ENCODE measurements at places on chromosomes 7 and 10.

- DNase-seq = no peak
Measured at GRCh38 chr7:17118412-17118811, 180.0 kb upstream of the AHR start.

- DNase-seq = no peak
Measured at GRCh38 chr10:62063795-62064472, 162.4 kb downstream of the ARID5B start.

- DNase-seq = no peak
Measured at GRCh38 chr7:138235207-138235606, 158.9 kb downstream of the AKR1D1 start.

DNA sequence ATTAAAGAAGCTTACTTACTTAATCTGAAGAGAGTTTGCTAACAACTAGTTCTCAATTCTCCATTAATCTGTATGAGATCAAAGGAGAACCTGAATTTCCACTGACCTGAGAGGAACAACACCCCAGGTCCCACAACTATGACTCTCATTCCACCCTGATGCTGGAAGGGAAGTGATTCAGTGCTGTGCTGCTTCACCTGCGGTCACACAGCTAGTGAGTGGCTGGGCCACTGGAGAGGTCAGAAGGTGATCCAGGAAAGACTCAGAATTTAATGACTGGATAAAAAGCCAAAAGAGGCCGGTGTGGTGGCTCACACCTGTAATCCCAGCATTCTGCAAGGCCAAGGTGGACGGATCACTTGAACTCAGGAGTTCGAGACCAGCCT is 23.6 kb downstream of the SORBS1 start:
- no peak for DNase-seq

DNA sequence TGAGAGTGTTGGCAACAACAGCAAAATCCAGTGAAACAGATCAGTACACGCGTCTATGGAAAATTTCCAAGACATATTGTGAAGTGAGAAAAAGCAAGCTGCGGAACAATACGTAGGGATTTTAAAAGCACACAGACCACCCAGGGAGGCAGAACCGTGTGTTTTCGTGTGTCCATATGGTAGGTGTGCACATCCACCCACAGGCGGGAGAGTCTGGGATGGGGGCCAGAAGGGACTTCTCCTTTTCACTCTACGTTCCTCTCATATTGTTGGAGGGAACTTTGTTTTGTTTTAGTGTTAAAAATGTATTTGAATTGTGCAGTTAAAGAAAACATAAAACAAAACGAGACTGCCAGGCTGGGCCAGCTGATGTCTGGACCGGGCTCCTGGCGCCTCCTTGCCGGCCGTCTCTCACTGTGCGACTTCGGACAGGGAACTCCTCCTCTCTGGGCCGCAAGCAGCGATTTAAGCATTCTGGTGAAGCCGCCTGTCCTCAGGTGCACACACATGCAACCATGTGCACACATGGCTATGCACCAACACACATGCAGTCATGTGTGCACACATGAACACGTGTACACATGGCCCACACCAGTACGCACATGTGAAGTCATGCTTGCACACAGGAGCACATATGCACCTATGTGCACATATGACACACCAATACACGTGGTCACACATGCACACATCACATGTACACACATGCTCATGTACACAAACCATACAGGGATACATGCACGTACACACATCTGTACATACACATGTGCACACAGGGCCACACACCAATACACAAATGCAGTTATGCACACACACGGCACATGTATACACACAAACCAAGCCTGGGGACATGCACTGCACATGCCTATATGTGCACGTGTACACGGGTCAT is 141.1 kb downstream of the ELFN1 start:
- DNase-seq = no peak

DNA sequence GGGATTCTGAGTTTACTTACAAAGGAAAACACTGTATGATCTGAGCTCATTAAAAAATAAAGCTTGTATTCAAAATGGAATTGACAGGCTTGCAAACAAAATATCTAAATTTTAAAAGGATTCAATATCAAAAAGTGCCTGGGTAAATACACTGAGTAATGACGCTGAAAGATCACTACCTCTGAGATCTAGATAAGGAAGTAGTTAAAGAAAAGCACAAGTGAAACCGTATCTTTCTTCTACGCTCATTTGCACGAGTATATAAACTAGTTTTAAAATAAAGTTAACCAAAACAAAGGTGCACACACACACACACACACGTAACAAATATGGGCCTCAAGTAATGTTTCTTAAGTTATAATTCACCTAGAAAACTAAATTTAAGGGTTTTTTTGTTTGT is 93.4 kb downstream of the SNX13 start:
- DNase-seq = no peak

DNA sequence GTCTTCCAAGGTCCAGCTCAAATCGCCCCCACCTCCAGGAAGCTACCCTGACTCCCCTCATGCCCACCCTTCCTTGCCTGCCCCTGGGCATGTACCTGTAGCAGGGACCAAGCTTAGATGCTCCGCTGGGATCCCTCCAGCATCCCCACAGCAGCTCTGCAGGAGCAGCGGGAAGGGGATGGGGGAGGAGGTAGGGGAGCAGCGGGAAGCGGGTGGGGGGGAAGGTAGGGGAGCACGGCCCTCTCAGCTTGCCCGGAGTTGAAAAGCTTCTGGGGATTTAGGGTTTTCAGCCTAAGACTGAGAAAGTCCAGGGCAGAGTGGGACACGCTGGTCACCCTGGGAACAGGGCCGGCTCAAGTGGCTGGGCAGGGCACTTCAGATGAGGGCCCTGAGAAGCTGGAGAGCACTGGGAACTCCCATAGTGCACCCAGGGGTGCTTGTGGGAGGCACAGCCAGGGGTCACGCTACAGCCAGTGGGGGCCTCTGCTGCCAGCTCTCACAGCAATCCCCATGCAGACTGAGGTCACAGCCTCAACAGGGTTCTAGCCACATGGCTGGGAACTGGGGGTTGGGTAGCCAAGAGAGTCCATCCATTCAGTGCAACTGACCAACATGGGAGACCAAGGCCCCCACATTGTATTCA is 13.4 kb downstream of the WDR86 start:
- no peak for DNase-seq

GRCh38 chr7:88355011-88355410 is 48.3 kb upstream of the STEAP4 start:
- DNase-seq = no peak

DNA sequence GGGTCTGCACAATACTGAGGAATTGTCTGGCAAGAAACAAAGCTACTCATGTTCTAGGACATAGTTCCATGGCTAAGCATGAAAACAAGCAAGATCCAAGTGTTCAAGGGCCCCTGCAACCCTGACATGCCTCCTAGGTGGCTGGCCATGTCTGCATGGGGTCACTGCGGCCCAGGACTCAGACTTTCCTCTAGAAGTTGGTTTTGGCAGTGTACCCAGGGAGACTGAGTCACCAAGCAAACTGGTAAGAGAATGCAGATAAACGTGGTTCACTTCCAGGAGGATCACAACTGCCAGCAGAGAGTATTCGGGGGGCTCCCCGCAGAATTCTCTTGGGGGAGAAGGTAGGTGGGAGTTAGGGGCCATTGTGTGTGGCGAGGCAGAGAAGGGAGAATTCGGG is 7.4 kb upstream of the PFKFB3 start:
- DNase-seq = no peak

DNA sequence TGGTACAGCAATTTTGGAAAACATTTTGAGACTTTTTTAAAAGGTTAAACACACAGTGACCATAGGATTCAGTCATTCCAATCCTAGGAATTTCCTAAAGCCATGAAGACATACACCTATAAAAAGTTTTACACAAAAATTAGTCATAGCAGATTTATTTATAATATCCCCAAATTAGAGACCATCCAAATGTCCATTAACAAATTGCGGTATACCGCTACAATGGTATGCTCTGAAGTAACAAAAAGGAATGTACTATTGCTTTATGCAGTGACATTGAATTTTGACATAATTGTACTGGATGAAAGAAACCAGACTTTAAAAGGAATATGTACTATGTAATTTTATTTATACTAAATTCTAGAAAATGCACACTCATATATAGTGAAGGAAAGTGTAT is 362.8 kb downstream of the HGF start:
- DNase-seq = no peak

DNA sequence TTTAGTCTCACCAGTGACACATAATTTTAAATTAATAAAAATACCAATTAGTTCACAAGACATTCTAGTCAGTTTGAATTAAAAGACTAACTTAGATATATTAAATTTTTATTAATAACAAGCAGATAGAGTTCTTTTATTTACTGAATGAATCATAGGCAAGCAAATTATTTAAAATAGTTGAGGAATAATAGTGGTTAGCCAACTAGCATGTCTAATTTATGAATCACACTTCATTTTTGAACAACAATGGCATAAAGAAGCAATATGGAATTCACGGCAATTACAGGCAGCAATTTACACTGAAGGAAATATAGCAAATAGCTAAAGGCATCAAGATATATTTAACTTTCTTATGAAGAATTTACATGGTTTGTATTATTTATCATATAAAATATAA is 187.0 kb upstream of the SLC26A5 start:
- no peak for DNase-seq

DNA sequence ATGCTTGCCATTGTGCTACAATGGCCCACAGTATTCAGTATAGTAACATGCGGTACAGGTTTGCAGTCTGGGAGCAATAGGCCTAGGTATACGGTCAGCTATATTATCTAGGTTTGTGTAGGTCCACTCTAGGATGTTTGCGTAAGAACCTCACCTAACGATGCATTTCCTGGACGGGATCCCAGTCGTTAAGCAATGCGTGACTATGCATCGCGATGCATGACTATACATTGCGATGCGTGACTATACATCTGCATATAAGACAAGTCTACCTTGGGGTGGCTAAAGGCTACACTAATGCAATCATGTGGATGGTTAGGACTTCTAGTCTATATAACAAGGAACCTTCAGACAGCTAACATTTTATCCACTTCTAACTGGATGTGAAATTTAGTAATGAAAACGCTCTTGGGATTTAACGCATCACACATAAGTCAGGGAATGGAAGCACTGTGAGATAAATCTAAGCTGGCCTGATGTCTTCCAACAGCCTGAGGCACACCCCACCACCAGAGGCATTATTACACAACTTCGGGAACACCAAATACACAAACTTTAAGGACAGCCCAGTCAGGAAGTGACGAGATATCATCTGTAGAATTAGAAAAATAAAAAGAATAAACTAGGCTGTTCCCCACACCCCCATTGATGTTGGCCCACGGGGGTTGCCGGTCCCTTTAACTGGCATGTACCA is 9.2 kb downstream of the GNA12 start:
- DNase-seq = no peak

DNA sequence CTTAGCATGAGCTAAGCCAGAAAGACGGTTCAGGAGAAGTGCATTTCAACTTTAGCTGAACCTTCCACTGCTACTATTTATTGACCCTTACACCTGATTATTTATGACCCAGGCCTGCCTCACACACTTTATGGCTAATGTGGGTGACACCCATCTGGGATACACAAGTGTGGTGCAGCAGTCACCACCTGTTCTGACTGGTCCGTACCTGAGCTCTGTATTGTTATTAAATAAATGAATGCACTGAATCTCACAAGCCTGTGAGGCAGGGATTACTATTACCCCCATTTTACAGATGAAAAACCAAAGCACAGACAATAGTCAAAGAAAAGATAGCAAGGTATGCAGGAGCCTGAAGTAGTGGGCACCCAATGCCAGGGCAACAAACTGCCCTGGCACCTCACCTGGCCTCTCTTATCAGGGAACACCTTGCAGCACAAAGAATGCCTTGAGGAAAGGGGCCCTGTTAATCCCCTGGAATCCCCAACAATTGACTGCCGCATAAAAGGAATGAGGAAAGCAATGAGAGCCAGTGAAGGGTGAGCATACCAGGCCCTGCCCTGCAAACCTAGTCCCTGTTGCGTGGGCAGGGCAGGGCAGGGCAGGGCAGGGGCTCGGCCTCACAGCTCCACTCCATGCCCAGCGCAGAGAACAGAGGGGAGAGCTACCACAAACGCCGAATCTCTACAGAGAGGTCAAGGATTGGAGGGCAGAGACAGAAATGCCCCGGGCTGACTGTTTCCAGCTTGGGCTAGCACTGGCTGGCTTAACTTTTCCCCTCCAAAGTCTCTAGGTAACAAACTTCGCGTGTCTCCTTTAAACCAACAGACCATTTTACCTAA is 1.3 kb downstream of the ANXA11 start:
- DNase-seq = no peak

GRCh38 chr10:31268444-31269303 is 50.3 kb upstream of the ZEB1 start:
- no peak for DNase-seq

DNA sequence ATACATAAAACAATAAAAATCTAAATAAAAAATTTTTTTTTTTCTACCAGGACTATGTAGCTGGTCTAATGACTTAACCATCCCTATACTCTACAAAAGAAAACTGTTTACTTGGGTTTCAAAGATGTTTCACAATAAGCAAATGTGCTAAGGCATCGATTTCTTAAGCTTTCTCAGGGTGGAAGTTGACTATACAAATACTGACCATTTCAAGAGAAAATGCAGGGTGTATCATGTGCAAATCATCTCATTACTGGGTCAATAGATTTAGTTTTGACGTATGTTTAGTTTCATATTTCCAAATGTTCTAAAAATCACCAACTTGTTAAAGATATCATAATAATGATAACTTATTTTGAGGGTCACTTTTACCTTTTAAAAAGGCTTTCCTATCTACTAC is 7.5 kb downstream of the NRP1 start:
- no peak for DNase-seq

DNA sequence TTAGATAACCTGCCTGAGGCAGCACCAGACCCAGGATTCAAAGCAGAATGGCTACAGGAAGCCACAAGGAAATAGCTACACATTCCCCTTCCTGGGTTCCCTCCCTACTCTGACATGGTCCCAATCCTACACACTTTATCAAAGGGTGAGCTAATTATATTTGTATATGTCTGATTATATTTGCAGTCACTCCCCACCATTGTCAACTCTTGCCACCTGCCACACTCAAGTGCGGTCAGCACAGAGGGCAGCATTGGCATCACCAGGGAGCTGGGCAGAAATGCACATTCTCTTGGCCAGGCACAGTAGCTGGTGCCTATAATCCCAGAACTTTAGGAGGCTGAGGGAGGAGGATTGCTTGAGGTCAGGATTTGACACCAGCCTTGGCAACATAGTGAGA is 114.1 kb upstream of the PDLIM1 start:
- DNase-seq = no peak

- DNase-seq = no peak
Measured at GRCh38 chr10:6457376-6457775, 122.7 kb downstream of the PRKCQ start.

DNA sequence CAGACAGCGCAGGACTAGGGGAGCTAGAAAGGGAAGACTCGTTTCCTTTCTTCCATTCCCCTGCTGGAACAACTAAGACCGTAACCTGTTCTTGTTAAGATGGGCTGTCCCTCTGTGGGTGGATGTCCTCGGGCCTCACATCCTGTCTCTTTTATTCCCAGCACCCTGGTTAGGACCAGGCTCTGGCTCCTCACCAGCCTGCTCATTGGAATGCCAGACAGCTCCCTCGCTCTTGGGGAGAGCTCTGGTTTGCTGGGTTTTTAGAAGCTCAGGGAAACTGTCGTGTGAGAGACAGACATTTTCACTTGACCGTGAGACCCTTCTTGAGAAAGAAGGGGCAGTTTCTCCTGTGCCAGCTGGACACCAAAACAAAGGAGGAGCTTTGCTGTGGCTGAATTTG is 58.1 kb upstream of the HABP2 start:
- DNase-seq = no peak

Data from NCI-H1436 (cell line).